ENCODE measurements at places on chromosomes 1 and 21. TPM values are rescaled to one million over a fixed set of nuclear protein-coding genes. Genes with fewer than 3 reads are reported as not detected.

The KPRP gene
- not detected for total RNA-seq

DNA sequence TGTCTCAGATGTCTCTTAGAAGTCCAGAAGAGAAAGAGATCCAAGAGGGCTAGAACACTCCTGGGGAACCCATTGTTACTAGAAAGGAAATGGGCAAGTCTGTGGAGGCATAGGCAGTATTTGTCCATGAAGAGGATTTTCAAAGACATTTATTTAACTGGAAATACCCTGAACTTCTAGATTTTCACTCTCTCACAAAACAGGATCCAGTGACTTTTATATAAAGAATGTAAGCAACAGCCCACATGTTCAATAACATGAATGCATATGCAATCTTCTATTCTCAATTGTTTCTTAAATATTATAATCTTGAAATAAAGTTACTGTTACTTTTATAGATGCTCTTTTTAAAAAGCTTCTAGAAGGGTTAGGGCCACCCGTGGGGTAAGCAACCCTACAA lies 53.4 kb downstream of the TBX15 start:
- H3K4me1 ChIP-seq: peaks cover 7% of the 10 kb centered on the region
- no peak overlapping the region for H3K27ac ChIP-seq
- no peak for DNase-seq
- peaks cover 4% of the 10 kb centered on the region for H3K36me3 ChIP-seq

DNA sequence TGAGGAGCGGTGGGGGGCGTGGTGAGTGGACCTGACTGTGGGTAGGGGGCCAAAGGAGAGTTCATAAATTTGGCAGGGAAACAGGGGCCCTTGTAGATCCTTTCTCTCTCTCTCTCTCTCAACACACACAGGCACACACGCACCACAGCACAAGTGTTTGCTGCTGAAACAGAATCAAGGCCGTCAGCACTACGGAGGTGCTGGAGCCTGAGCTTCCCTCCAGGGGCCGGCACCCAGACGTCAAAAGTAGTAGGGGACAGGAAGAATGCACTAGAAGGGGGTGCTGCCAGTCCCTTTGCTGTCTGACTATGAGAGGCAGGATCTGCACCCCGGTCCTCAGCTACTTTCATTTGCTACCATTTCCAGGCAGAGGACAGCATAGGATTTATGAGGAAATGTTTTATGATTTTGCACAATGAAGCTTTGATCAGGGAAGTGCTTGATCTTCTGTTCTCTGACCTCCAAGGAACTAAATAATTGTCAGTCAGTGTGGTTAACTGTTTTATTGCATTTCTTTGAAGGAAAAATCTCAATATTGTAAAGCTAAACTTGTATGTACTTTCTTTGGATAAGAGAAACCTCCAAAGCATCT lies 74.3 kb upstream of the FAM3B start:
- no peak for DNase-seq
- no peak overlapping the region for H3K4me3 ChIP-seq
- H3K4me1 ChIP-seq: peaks cover 4% of the 10 kb centered on the region
- H3K27ac ChIP-seq: no peak overlapping the region
- no peaks in the 10 kb centered on the region for H3K27me3 ChIP-seq
- H3K36me3 ChIP-seq: peaks cover 14% of the 10 kb centered on the region

The CHI3L2 gene
- 0.09 TPM for total RNA-seq

The OR6P1 gene
- not detected for total RNA-seq

DNA sequence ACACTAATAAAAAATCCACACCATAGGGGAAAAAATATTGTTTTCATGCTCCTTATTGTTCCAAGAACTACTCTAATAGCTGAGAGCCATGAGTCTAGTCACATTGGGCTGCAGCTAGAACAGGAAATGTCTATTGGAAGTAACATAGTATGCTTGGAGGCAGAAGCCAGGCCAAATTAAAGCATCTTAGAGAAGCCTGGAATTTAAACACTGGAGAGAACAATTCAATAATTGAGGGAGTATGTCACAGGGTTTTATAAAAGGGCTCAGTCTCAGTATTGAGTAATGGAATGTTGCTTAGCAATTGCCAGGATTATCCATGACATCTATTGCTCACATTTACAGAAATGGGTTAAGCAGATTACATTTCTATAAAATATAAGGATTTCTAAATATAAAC lies 471.3 kb downstream of the LMO4 start:
- H3K27me3 ChIP-seq: no peaks in the 10 kb centered on the region
- H3K27ac ChIP-seq: no peak overlapping the region
- DNase-seq: no peak
- no peaks in the 10 kb centered on the region for H3K4me1 ChIP-seq
